Myocyte (in vitro differentiated cells): ENCODE measurements at places on chromosomes 6 and 20. TPM values are rescaled to one million over a fixed set of nuclear protein-coding genes. Genes with fewer than 3 reads are reported as not detected.

The PANK2 gene
- 31.6 and 37.7 TPM in 2 replicates for total RNA-seq

The AVP gene
- not detected in 2 replicates for total RNA-seq

The KCNB1 gene
- total RNA-seq = 6.1 and 9.0 TPM in 2 replicates

The WFDC10A gene
- total RNA-seq = not detected in 2 replicates

DNA sequence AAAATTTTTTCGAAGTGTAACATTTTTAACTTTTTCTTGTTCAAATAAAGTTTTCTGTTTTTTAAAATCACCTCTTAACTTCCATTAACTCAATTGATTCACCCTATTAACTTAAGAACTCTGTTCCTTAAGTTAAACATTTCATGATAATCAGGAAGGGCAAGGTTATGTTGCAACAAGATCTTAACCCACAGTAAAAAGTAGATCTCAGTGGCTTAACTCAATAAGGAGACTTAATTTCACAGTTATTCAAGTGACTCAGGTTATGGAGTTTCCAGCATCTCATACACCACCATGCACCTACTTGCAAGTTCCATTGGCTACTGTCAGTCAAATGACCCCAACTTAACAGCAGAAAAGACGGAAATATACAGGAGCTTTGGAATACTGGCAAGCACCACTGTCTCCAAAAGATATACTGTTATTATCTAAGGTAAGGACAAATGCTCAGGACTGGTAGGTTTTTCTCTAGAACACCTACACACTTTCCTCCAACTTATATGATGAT lies 11.2 kb downstream of the HLA-DQB1 start:
- no peak for DNase-seq

- DNase-seq = peak; percentile 73
These were observed 90.5 kb downstream of the SYNJ2 start for GRCh38 chr6:158072083-158072721.

DNA sequence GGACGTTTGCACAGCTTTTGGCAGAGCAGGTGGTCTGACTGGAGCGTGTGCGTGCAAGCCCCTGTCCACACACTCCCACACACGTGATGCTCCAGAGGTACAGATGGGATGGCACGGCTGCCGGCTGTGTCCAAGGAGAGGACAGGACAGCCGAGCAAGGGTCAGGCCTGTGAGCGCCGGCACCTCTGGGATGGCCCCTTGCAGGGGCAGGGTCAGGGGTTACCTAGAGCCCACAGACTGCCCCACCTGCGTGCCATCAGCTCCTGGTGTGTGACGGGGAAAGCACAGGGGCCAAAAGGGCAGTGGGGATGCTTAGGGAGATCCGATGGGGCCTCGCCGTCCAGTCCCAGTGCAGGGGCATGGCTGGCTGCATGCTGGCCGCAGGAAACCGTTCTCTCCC lies 189.7 kb downstream of the TAF4 start:
- no peak for DNase-seq

DNA sequence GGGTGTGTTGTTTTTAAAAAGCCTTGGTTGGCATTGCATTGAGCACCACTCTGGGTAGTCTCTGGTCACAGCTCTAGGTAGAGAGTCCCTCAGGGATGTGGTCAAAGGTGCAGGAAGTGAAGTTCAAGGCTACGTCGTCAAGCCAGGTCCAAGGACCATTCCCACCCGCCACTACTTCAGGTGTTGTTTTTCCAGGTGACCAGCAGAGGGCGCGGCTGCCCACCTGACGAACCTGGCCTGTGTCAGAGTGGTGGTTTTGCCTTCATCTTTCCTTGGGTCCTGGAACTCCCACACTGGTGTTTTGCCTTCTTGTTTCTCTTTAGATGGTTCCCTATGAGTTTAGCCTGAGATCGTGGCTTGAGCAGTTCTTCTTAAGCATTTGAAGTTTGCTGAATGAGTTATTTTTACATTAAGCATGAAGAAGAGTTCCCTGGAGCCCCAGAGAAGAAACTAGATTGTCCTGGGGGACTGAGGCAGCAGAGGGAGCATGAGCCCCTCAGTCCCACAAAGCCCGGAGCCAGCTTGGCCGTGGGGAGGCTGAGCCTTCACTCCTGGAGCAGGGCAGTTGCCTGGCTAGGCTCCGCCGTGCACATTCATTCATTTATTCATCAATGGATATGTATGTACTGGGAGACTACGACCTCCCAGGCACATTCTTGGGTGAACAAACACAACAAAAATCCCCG lies 5.6 kb upstream of the PHACTR3 start:
- DNase-seq = no peak

GRCh38 chr6:91970700-91971099 lies 1383.8 kb upstream of the MAP3K7 start:
- no peak for DNase-seq

GRCh38 chr6:122569230-122569771 lies 40.9 kb upstream of the PKIB start:
- DNase-seq = peak; percentile 15

DNA sequence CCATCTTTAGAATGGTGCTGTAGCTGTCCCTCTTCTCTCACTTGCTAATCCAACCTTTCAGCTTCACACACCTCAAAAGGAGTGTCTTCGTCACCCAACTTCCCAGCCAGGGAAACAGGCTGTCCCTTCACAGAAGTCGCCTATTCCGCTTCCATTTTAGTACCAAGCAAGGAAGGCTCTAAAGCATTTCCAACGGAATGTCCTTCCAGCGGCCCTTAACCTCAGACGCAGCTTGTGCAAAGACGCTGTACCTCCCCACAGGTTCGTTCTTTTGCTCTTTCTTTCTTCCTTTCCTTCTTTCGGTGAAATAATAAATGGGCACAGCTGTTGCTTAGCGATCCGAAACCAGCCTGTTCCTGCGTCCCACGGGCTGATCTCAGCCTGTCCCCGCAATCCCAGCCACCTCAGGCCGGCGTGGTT lies 1.5 kb downstream of the PTPRT start:
- DNase-seq = peak; percentile 1
